ENCODE measurements at places on chromosomes 6 and 20.

GRCh38 chr20:39107741-39108140 is 145.6 kb downstream of the DHX35 start:
- DNase-seq, result no peak

GRCh38 chr6:144123836-144124235 is 26.5 kb upstream of the STX11 start:
- no peak for DNase-seq

- DNase-seq, result no peak
Measured at GRCh38 chr6:4124351-4124750, 11.0 kb downstream of the ECI2 start.

- DNase-seq, result no peak
Measured at GRCh38 chr6:41739041-41739440, 3.6 kb upstream of the TFEB start.
